Fibroblast of upper back skin (primary cell): ENCODE measurements at places on chromosomes 3 and 15.

- peak; percentile 25 for DNase-seq
Observed at GRCh38 chr15:77907824-77908751, 169.4 kb downstream of the TBC1D2B start.

DNA sequence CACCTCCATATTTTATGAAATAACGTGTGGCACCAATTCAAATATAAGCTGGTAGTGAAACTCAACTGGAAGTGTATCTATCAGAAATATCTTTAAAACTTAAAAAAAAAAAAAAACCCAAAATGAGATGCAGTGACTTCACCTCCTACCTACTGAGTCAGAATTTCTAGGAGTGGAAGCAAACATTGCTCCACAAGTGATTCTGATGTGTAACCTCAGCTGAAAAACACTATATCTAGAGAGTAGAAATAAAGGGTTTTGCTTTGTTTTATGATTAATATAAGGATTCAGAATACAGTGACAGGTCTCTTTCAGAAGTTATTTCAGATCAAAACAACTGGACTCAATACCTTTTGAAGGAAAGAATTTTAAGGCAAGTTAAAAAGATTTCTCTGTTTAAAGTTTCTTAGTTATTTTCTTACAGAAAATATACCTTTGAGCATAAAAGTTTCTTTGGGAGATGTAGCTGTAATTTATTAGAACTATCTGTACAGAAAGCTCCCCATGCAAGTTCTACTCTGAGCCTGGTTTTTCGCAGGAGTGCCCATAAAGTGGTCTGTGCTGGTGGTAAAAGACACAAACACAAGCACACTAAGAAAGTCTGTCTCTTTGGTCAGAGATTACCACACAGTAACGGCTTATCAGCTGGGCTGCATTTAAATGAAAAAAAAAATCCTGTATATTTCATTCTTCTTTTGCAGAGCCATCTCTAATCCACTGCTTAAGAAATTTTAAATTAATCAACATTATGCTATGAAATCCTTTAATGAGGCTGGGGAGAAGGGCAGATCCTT is 59.9 kb upstream of the PPIB start:
- DNase-seq: no peak

- peak; percentile 62 for DNase-seq
Observed at GRCh38 chr3:157238457-157238856, 78.5 kb upstream of the CCNL1 start.

DNA sequence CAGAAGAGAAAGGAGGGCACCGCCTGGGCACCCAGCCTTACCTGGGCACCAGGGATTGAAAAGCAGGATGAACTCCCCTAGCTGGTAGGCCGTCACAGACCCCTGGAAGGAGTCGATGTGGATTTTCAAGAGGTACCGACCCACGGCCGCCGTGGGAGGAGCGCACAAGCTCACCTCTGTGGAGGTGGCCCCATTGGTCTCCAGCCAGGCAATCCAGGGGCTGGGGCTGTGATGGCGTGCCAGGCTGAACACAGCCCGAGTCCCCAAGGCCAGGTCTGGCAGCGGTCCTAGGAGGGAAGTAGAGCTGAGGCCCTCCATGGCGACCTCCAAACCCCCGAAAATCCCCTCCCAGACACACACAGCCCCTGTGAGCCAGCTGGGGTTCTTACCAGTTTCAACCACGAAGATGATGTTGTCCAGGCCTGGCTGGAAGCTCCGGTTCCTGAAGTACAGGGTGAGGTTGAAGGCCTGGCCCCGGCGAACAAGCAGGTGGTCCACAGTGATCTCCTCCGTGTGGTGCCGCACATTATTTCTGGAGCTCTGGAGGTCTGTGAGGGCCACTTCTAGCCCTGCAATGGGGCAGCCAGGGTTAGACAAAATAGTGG is 6.6 kb downstream of the TGM5 start:
- no peak for DNase-seq

DNA sequence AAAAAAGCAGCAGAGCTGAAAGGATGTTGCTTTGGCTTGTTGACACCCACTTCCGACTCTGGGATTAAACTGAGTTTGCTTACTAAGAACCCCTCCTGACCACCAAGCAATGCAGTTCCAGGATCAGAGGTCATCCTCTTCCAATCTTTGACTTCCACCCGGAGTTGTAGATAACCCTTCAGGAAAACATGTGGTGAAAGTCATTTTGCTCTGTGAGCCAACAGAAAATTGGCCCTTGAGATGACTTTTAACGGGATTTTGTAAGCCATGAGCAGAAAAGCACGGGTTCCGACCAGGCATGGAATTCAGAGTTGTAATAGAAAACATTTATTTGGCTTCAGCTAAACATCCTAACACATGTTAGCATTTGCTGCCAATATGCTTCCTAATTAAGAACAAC is 171.6 kb upstream of the NR2F2 start:
- no peak for DNase-seq

DNA sequence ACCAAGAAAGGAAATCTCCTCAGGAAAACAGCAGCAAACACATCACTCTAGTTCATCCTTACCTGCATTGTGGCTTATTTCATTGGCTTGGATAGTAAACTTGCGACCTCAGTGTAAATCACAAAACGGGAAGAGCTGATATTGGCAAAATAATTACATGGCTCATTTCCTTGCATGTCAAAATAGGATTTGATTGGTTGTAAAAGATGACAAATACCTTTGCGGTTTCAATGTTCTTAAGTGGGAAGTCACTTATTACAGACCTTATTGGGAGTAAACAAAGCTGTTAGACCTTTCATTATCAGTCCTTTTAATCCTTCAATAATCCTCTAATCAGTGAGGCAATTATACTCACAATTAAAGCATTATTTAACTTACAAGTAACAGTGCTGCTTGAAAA is 590.6 kb downstream of the MAGI1 start:
- DNase-seq: no peak

DNA sequence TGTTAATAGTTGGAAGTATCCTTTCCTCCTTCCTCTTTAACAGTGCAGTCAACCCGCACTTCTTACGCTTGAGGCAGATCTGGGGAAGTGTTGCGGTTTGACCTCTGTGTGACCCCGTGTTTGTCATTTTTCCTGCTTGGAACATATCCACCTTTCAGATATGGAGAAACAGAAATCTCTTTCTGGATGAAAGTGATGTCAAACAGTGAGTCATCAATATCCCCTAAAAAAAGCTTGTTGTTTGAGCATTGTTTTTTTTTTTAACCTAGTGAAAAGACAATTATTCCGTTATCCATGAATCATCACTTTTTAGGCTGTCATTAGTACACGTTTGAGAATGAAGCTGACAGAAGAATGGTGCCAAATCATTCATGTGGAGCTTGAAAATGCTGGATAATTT is 293.7 kb downstream of the ARPP21 start:
- peak; percentile 80 for DNase-seq

DNA sequence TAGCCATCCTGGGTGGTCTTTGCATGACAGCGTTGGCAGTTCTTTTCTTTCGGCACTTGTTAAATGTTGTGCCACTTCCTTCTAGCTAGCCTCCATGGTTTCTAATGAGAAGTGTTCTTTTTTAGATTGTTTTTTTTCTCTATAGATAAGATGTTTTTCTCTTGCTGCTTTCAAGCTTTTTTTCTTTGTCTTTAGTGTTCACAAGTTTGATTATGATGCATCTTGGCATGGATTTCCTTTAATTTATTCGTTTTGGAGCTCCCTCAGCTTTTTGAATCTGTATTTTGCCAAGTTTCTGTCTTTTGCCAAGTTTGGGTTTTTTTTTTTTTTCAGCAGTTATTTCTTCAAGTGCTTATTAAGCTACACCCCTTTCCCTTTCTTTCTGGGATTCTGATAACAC is 53.1 kb downstream of the TM2D3 start:
- DNase-seq: no peak

GRCh38 chr3:61378311-61378710 is 127.1 kb upstream of the FHIT start:
- DNase-seq: no peak

- DNase-seq: peak; percentile 97
Observed at GRCh38 chr3:102006812-102007485, 157.6 kb downstream of the NFKBIZ start.

DNA sequence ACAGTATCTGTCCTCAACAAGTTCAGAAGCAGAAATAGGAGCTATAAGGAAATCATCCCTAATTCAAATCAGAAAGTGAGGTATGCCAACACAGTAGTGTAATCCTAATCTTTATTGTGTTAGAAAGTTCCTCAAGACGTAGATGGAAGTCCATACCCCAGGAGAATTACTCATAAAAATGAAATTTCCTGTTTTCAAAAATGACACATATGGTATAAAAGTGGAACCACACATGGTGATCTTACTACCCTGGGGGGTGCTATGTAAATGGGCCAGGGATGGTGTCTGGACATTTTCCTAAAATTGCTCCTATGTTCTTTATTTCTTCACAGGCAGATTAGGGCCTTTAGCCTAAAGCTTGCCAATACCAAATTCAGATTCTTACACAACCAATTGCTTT is 204.1 kb downstream of the ARRDC4 start:
- DNase-seq: peak; percentile 59

- DNase-seq: peak; percentile 91
Observed at GRCh38 chr3:197317250-197317963, 19.0 kb upstream of the DLG1 start.

DNA sequence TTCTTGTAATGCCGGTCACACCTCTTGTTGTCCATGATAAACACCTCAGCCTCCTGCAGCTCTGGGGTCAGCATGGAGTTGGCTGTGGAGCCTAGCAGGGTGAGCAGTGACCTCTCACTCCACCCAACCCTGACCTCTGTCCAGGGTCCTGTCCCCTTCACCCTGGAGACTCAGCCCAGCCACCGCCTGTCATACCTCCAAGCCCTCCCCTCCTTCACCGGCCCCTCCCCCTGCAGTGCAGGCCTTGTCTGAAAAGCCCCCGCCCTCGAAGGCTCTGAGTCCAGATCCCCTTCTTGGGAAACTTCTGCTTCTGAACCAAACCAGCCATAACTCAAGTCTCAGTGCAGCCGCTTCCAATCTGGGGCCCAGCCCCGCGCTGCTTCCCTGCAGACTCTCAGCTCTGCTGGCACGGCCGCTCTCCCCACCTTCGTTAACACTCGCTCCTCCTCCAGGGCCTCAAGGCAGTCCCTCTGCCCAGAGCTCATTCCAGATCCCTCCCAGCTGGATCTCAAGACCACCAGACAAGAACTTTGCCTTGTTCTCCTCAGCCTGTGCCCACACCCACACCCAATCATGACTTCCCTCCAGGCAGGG is 25.4 kb upstream of the PRSS50 start:
- DNase-seq: no peak

DNA sequence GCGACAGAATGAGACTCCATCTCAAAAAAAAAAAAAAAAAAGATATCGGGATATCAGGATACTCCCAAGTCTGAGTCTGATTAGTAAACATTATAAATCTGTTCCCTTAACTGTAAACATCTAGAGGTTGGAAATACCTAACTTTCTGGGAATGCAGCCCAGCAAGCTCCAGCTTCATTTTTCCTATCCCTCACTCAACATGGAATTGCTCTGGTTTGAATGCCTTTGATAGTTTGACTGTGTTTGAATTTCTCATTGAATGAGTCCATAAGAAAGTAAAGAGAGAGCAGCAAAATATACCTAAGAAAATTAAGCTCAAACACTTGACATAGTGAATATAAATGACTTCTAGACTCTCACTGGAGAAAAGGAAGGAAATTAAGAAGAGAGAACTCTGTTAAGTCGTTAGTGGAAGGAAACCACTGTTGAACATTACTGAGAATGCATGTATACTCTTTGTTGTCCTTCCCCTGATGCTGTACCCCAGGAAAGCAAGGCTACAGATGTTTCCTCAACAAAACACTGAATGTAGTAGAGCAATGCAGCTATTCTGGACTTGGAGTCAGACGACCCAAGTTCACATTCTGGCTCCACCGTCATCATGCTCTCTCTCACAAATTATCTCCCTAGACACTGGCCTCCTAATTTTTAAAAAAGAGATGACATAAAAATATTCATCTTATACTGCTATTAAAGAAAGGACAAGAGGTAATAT is 62.4 kb downstream of the CD200 start:
- DNase-seq: peak; percentile 59

DNA sequence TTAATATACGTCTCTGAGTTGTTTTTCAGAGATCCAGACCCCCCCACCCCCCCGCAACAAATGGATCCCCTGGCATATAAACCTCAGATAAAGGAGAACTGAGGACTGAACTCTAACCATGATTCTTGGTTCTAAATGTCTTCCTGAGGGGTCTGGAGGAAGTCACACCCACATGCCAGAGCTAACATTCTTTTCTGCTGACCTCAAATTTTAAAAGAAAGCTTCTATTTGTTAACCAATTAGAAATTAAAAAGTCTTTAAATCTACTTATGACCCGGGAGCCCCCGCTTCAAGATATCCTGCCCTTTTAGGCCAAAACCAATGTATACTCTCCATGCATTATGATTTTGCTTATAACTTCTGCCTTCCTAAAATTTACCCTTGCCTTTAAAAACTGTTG is 188.3 kb downstream of the ECT2 start:
- DNase-seq: no peak

GRCh38 chr3:100310355-100310965 is 24.1 kb upstream of the NIT2 start:
- no peak for DNase-seq
